ENCODE measurements at places on chromosomes 11 and 22. TPM values are rescaled to one million over a fixed set of nuclear protein-coding genes. Genes with fewer than 3 reads are reported as not detected.

Gene CD81
- total RNA-seq: 134 TPM

Gene INPP5J
- total RNA-seq: 0.91 TPM

Gene GP1BB
- total RNA-seq: 11.2 TPM

Gene VWCE
- not detected for total RNA-seq

Gene APOA5
- total RNA-seq: not detected

Gene NOX4
- total RNA-seq: not detected

Gene PIWIL4
- 0.95 TPM for total RNA-seq

Gene TCF20
- 21.3 TPM for total RNA-seq

Gene MPEG1
- not detected for total RNA-seq

Gene C11orf42
- not detected for total RNA-seq

Gene BIRC3
- 12.6 TPM for total RNA-seq

Gene NXPE1
- not detected for total RNA-seq

Gene NAV2
- total RNA-seq: 6.9 TPM

Gene TRPM5
- total RNA-seq: not detected

Gene POTEH
- total RNA-seq: not detected

Gene ABCG4
- not detected for total RNA-seq

Gene OR51B5
- not detected for total RNA-seq
